ENCODE measurements at places on chromosomes 7 and 10. TPM values are rescaled to one million over a fixed set of nuclear protein-coding genes. Genes with fewer than 3 reads are reported as not detected.

- no peaks in the 10 kb centered on the region for H3K36me3 ChIP-seq
- H3K27ac ChIP-seq, result no peak overlapping the region
- no peaks in the 10 kb centered on the region for H3K27me3 ChIP-seq
- no peak overlapping the region for H3K4me3 ChIP-seq
- DNase-seq, result no peak
Observed at GRCh38 chr7:42485301-42485766, 248.3 kb upstream of the GLI3 start.

- H3K27ac ChIP-seq, result peak within 1 kb of the TSS; percentile 97
- peak within 1 kb of the TSS; percentile 99 for H3K4me3 ChIP-seq
- peaks cover 6% of the 10 kb centered on the region for H3K36me3 ChIP-seq
- DNase-seq, result peak; percentile 79
- no peaks in the 10 kb centered on the region for H3K27me3 ChIP-seq
Observed at GRCh38 chr10:113679463-113680189, at the start of gene CASP7. CASP7 (plus strand) TSS chr10:113679912; CDS start chr10:113697494, 17,582 bp downstream.

GRCh38 chr7:50761713-50762112 is 21.0 kb downstream of the GRB10 start:
- no peak overlapping the region for H3K27ac ChIP-seq
- no peaks in the 10 kb centered on the region for H3K36me3 ChIP-seq
- peaks cover 8% of the 10 kb centered on the region for H3K4me1 ChIP-seq

GRCh38 chr10:91598211-91598977 is 34.5 kb downstream of the PPP1R3C start:
- H3K4me3 ChIP-seq, result no peak overlapping the region
- no peaks in the 10 kb centered on the region for H3K27me3 ChIP-seq
- peaks cover 19% of the 10 kb centered on the region for H3K4me1 ChIP-seq
- DNase-seq, result no peak
- H3K36me3 ChIP-seq, result no peaks in the 10 kb centered on the region
- H3K27ac ChIP-seq, result no peak overlapping the region

- H3K27ac ChIP-seq, result no peak overlapping the region
- H3K4me1 ChIP-seq, result peaks cover 3% of the 10 kb centered on the region
- DNase-seq, result no peak
- no peaks in the 10 kb centered on the region for H3K27me3 ChIP-seq
Observed at GRCh38 chr7:94971051-94971867, 63.9 kb downstream of the PPP1R9A start.

DNA sequence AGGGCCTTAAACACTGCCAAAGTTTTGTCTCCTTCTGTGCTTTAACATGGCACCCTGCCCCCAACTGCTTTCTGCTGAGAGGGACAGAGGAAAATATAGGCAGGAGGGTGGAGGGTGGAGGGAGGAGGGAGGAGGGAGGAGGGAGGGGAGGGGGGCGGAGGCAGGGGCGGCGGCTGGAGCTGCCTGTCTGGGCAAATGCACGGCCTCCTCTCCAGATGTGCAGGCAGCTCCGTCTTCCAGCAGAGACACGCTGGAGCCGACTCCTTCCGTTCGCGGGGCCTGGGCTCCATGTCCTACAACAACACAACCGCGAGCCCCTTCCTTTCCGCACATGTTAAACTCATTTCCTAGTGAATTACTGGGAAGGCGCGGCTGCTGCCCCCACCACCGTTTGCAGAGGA is 14.2 kb downstream of the EBF3 start:
- H3K4me1 ChIP-seq, result peaks cover 62% of the 10 kb centered on the region
- H3K27ac ChIP-seq, result peak overlapping the region; percentile 81
- no peaks in the 10 kb centered on the region for H3K36me3 ChIP-seq
- H3K4me3 ChIP-seq, result peak overlapping the region; percentile 22
- H3K27me3 ChIP-seq, result peaks cover 2% of the 10 kb centered on the region

- no peaks in the 10 kb centered on the region for H3K4me1 ChIP-seq
- H3K36me3 ChIP-seq, result no peaks in the 10 kb centered on the region
- no peak for DNase-seq
- no peak overlapping the region for H3K27ac ChIP-seq
- no peaks in the 10 kb centered on the region for H3K27me3 ChIP-seq
- H3K4me3 ChIP-seq, result no peak overlapping the region
Observed at GRCh38 chr7:28654110-28654509, 241.8 kb downstream of the CREB5 start.

- no peaks in the 10 kb centered on the region for H3K36me3 ChIP-seq
- H3K27me3 ChIP-seq, result no peaks in the 10 kb centered on the region
- no peak for DNase-seq
- no peaks in the 10 kb centered on the region for H3K4me1 ChIP-seq
- H3K4me3 ChIP-seq, result no peak overlapping the region
Observed at GRCh38 chr7:132116369-132116768, 459.9 kb downstream of the PLXNA4 start.

- no peaks in the 10 kb centered on the region for H3K36me3 ChIP-seq
- DNase-seq, result no peak
- no peak overlapping the region for H3K4me3 ChIP-seq
- H3K27ac ChIP-seq, result no peak overlapping the region
- no peaks in the 10 kb centered on the region for H3K4me1 ChIP-seq
Observed at GRCh38 chr7:24715171-24715570, 42.1 kb downstream of the GSDME start.

GRCh38 chr10:112759496-112759895 is 190.6 kb upstream of the TCF7L2 start:
- H3K4me3 ChIP-seq, result no peak overlapping the region
- H3K27me3 ChIP-seq, result no peaks in the 10 kb centered on the region
- no peak for DNase-seq

- peaks cover 16% of the 10 kb centered on the region for H3K4me1 ChIP-seq
- peaks cover 6% of the 10 kb centered on the region for H3K27me3 ChIP-seq
- no peak overlapping the region for H3K27ac ChIP-seq
- no peak for DNase-seq
- H3K4me3 ChIP-seq, result peak overlapping the region; percentile 42
Observed at GRCh38 chr7:108454674-108455550, 1.3 kb downstream of the NRCAM start.

DNA sequence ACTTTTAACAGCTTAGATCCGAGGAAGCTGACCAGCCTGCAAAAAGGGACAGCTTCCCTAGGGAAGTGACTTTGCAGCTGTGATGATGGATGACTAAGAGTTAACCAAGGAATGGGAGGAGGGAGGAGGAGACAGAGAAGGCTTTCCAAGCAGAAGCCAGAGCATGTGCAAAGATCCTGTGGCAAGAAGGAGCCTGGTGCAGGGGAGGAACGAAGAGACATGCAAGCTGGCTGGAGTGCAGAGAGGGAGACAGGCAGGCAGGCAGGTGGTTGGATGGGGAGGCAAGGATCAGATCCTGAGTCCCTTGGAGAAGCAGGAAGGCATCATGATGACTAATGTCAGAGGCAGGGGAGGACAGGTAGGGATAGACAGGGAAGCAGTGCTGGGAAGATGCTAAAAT is 148.8 kb downstream of the PFKFB3 start:
- no peaks in the 10 kb centered on the region for H3K4me1 ChIP-seq
- H3K4me3 ChIP-seq, result no peak overlapping the region
- no peak for DNase-seq

- H3K4me1 ChIP-seq, result no peaks in the 10 kb centered on the region
- no peaks in the 10 kb centered on the region for H3K27me3 ChIP-seq
- H3K4me3 ChIP-seq, result no peak overlapping the region
- H3K27ac ChIP-seq, result no peak overlapping the region
Observed at GRCh38 chr10:133489816-133490588, 36.3 kb downstream of the SCART1 start.

DNA sequence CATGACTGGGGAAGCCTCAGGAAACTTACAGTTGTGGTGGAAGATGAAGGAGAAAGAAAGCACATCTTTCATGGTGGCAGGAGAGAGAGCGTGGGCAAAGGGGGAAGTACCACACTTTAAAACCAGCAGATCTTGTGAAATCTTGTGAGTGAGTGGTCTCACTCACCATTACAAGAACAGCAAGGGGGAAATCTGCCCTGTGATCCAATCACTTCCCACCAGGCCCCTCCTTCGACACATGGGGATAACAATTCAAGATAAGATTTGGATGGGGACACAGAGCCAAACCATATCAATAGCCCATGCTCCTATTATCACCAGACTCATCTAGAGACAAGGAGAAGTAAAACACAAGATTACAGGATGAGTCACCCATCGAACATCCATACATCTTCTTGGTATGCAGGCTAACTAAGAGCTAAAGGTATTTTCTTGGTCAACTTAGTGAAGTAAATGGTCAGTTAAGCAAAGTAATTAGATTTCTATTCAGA is 55.3 kb upstream of the YAE1 start:
- H3K4me1 ChIP-seq, result no peaks in the 10 kb centered on the region
- DNase-seq, result no peak
- H3K27ac ChIP-seq, result no peak overlapping the region

- no peak for DNase-seq
- H3K36me3 ChIP-seq, result no peaks in the 10 kb centered on the region
- H3K4me3 ChIP-seq, result no peak overlapping the region
Observed at GRCh38 chr7:71459132-71459531, 327.2 kb downstream of the GALNT17 start.

DNA sequence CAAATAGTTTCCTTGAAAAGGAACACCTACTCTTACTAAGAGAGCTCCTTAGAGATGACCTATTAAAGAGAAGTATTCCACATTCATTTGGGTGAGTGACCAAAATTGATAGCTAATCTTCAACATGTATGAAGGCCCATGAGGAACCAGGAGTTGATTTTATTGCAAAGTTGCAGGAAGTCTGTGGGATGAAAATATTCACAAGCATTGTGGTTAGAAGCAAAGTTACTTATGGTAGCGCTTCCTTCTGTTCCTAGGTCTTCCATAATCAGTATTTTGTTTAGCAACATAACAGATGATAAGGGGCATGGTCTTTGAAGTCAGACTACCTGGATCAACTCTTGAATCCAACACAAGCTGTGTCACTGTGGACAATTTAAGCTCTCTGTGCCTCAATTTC is 164.5 kb downstream of the DGKB start:
- no peaks in the 10 kb centered on the region for H3K36me3 ChIP-seq
- H3K4me3 ChIP-seq, result no peak overlapping the region

DNA sequence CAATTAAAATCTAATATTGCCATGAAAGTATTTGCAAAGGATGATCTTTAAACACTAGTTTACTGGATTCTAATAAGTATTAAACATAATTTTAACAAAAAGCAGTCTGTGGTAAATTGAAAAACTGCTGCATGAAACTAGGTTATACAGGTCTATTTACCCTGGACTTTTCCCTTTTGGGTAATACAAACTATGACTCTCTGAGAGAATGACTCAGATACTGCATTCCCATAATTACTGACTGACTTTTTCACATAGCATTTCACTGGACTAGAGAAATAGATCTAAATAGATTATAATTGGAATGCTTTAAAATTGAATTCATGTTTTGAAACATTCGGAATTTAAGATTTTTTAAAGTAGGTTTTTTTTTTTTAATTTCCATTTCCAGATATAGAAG is 395.7 kb downstream of the THSD7A start:
- H3K27me3 ChIP-seq, result no peaks in the 10 kb centered on the region
- no peak overlapping the region for H3K4me3 ChIP-seq
- H3K36me3 ChIP-seq, result no peaks in the 10 kb centered on the region

DNA sequence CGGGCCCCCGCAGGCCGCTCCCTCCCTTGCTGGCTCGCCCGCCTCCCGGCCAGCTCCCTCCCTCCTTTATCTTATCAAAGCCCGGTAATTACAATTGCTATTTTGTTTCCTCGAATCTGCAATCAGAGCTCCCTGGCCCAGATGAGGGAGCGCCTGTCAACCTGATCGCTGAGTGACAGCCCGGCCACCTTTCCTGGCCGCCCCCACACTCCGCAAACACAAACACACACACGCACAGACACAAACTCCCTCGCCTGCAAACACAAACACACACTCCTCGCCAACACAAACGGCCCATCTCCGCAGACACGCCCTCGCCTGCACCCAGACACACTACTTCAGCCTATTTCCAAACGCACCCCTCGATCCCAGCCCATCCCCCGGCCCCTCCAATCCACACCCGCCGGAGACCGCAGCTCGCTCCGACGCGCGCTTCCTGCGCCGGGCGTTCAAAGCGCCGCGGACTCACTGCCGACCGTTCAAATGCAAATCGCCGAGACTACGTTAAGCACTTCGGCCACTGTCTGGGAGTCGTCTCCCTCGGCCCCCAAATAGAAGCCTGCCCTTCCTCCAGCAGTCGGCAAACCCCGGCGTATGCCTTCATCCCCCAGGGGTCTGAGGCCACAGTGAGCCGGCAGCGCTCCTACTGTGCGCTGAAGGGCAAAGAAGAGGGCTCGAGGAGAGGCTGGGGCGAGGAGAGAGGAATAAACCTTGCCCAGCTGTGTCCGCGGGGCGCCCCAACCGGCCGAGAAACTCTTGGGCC is 3.0 kb upstream of the FGF8 start:
- H3K27me3 ChIP-seq, result peaks cover 29% of the 10 kb centered on the region
- peaks cover 40% of the 10 kb centered on the region for H3K4me1 ChIP-seq
- H3K27ac ChIP-seq, result no peak overlapping the region
- no peak for DNase-seq
- H3K4me3 ChIP-seq, result peak overlapping the region; percentile 27

DNA sequence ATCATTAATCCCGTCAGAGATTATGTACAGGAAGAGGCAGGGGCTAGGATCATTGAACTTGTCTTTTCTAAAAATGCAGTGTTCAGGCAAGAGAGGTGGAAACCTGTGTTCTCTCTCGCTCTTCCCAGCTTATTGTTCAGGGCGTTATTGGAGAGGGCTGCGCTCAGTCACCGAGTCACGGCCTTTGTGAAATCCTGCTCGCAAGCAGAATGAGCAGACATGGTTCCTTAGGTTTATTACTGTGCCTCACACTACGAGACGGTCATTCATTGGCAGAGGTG is 631 bp upstream of the PRKRIP1 start:
- H3K36me3 ChIP-seq, result peaks cover 52% of the 10 kb centered on the region
- H3K27ac ChIP-seq, result peak overlapping the region; percentile 94
- DNase-seq, result no peak
- peak overlapping the region; percentile 89 for H3K4me3 ChIP-seq

- H3K27ac ChIP-seq, result no peak overlapping the region
- no peaks in the 10 kb centered on the region for H3K4me1 ChIP-seq
- H3K27me3 ChIP-seq, result peaks cover 15% of the 10 kb centered on the region
- no peak for DNase-seq
- no peaks in the 10 kb centered on the region for H3K36me3 ChIP-seq
Observed at GRCh38 chr10:128575761-128576160, 449.5 kb upstream of the MKI67 start.

DNA sequence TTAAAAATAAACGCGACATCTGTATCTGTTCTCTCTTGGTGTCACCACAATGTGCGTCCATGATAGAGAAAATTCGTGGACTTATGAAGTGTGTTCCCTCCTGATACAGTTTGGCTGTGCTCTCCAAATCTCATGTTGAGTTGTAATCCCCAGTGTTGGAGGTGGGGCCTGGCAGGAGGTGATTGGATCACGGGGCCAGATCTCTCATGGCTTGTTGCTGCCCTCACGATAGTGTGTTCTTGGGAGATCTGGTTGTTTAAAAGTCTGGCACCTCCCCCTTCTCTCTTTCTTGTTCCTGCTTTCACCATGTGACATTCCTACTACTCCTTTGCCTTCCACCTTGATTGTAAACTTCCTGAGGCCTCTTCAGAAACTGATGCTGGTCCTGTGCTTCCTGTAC is 229.4 kb upstream of the MYO3A start:
- no peak for DNase-seq
- no peak overlapping the region for H3K4me3 ChIP-seq
- no peaks in the 10 kb centered on the region for H3K4me1 ChIP-seq
- H3K27me3 ChIP-seq, result no peaks in the 10 kb centered on the region

- H3K27me3 ChIP-seq, result no peaks in the 10 kb centered on the region
- no peak overlapping the region for H3K27ac ChIP-seq
- H3K4me3 ChIP-seq, result no peak overlapping the region
- no peaks in the 10 kb centered on the region for H3K36me3 ChIP-seq
Observed at GRCh38 chr10:31594347-31594873, 275.4 kb downstream of the ZEB1 start.

The CALY gene
- total RNA-seq, result not detected

The RSBN1L gene
- 10.0 TPM for total RNA-seq

The KEL gene
- total RNA-seq, result not detected

The NKX2-3 gene
- total RNA-seq, result not detected

The OR6B1 gene
- total RNA-seq, result not detected

The GNA12 gene
- total RNA-seq, result 34.2 TPM

The MYO3A gene
- total RNA-seq, result not detected

The SEMA3D gene
- 1.1 TPM for total RNA-seq

The CDK1 gene
- 0.97 TPM for total RNA-seq

Measured in heart right ventricle (tissue), 16 donors.